Fibroblast of skin of back (primary cell): ENCODE measurements at places on chromosomes 12 and 14.

DNA sequence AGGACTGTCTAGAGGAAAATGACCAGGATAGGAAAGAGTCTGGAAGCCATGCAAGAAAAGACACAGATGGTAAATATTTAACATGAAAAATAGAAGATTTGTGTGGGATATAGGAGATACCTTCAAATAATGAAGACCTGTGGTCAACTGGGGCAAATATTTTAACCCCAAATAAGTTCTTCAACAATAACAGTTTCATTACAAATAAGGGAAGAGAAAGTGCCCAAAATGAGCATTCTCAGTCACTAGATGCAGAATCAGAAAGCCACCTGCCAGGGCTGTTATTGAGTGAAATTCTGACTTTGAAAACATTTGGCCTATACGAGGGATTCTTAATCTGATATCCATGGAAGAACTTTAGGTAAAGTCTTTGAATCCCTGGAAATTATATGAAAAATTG is 231.2 kb upstream of the PLEKHG7 start:
- DNase-seq: no peak

GRCh38 chr12:41304526-41304925 is 116.4 kb downstream of the PDZRN4 start:
- DNase-seq: peak; percentile 2

DNA sequence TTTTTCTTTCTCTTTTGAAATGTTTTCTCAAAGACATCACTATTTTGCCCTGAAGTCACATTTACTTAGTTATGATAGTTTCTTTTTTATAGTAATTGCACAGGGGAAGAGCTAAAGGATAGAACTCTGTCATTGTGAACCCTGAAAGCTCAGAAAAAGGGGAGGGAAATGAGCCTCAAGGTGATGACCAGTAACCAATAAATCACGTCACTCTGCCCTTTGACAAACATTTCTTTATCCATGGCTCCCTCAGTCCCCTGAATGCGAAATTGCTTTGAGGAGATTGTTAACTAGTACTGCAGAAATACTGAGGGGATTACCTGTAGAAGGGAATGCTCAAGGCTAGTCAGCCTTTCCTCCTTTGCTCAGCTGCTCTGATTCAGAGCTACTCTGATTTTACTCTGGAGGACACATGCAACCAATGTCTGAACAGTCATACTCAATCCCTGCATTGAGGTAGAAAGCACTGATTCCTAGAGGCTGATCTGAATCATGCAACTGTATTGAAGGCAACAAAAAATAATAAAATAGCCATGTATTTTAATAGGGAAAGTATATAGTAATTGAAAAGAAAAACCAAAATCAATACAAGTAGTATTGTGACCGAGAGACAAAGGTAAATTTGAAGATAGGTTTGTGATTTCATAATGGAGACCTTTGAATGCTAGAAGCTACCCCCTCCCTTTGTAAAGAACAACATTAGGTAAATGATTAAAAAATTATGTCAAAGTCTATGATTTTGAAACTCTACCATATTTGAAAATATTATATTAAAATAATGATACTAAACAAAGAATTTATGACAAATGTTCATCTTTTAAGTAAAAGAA is 24.7 kb downstream of the SLCO1B1 start:
- no peak for DNase-seq

GRCh38 chr12:38850461-38850860 is 54.9 kb downstream of the CPNE8 start:
- no peak for DNase-seq

- DNase-seq: no peak
Measured at GRCh38 chr14:51566831-51567582, 84.7 kb upstream of the FRMD6 start.

DNA sequence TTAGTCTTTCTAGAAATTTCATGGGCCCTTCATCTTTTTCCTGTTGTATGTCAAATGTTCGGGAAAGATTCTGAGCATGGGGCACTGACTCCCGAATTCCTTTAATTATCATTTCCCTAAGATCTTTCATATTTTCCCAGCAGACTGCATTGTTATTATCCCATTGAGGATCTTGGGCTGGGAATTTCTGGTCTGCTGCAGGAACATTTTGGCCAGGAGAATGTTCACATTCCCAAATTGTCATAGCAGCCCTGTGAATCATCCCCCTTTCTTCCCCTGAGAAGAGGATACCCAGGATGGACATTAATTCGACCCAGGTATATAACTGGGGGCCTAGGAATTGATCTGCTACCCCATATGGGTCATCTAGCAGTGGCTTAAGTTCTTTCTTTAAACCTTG is 112.5 kb downstream of the RIN3 start:
- DNase-seq: peak; percentile 60
